Ovary (tissue), 10 donors: ENCODE measurements at places on chromosomes 3 and 15. TPM values are rescaled to one million over a fixed set of nuclear protein-coding genes. Genes with fewer than 3 reads are reported as not detected.

DNA sequence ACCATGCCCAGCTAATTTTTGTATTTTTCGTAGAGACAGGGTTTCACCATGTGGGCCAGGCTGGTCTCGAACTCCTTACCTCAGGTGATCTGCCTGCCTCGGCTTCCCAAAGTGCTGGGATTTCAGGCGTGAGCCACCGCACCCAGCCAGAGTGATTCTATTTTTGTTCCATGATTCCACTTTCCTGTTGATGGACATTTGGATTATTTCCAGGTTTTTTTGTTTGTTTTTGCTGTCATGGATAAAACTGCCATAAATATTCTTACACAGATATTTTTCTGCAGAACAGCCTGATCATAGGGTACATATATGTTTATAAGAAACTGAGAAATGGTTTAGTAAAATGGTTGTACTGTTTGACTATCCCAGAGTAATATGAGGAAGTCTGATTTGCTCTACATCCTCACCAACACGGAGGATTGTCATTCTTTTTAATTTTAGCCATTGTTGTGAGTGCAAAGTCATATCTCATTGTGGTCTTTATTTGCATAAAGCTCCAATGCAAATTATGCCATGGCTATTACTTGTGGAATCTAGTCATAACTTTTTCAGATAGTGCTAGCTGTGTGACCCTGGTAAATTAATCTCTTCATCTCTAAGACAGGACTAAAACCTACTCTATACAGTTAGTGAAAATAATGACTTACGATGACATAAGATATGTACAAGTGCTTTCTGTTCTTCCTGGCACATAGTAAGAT is 42.7 kb downstream of the MAP6D1 start:
- no peak for DNase-seq

GRCh38 chr15:34847598-34847997 is 52.2 kb upstream of the ACTC1 start:
- no peak for DNase-seq

- DNase-seq, result no peak
Observed at GRCh38 chr15:66226736-66227135, 26.8 kb downstream of the MEGF11 start.

- no peak for DNase-seq
Observed at GRCh38 chr3:134404366-134404885, 30.2 kb upstream of the AMOTL2 start.

GRCh38 chr15:62649793-62650420 is 392.6 kb upstream of the TPM1 start:
- DNase-seq, result no peak

GRCh38 chr3:143002083-143002712 is 828 bp downstream of the U2SURP start:
- DNase-seq, result no peak

DNA sequence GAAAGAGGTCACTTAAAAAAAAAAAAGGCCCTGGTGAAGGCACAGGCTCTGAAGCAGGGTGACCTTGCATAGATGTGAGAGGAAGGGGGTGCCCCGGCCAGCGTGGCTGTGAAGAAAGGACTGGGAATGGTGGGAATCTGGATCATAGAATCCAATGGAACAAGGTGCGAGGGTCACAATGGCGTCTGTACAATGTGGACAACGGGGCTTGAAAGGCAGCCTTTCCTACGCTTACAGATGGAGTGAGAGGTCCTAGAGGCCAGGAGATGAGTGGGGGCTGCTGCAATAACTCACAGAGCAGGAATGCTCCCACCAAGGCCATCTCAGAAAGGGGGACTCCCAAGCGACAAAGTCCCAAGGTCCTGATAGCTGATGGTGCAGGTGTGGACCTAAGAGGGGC is 162.2 kb downstream of the ATP10A start:
- no peak for DNase-seq

DNA sequence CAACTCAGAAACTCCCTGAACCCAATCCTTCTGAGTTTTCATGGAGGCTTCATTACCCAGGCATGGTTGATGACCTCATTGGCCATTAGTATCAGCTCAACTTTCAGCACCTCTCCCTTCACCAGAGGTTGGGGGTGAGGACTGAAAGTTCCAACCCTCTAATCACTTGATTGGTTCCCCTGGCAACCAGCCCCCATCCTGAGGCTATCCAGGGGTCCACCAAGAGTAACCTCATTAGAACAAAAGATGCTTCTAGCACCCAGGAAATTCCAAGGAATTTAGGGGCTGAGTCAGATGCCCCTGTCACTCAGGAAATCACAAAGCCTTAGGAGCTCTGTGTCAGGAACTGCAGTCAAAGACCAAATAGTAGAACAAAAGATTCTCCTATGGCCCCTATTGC is 43.8 kb downstream of the ADAMTSL3 start:
- DNase-seq, result no peak

- no peak for DNase-seq
Observed at GRCh38 chr3:34782871-34783270, 856.5 kb upstream of the ARPP21 start.

DNA sequence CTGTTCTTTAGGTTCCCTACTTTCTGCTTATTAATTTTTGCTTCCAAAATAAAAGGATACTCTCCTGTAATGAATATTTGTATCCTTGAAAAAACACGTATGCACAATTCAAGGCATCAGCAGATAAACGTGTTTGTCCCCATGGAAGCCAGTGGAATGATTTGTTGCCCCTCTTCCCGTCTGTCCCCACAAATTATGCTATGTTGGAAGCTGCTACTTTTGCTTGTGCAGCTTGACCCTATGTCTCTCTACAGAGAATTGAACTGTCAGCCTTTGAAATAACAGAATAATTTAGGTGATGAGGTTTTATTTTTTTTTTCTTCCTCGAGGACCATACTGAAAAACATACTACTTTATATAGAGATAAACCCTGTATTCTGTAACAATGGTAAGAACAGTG is 401.5 kb upstream of the GOLIM4 start:
- DNase-seq, result no peak

GRCh38 chr3:99753268-99753975 is 64.2 kb upstream of the CMSS1 start:
- no peak for DNase-seq

Gene ARPIN
- 28.3 TPM for polyA plus RNA-seq

Gene UROC1
- polyA plus RNA-seq, result not detected

Gene SLC9C1
- not detected for polyA plus RNA-seq

Gene SH3GL3
- 0.41 TPM for polyA plus RNA-seq
